Heart right ventricle (tissue), 16 donors: ENCODE measurements at places on chromosomes 1 and 21.

DNA sequence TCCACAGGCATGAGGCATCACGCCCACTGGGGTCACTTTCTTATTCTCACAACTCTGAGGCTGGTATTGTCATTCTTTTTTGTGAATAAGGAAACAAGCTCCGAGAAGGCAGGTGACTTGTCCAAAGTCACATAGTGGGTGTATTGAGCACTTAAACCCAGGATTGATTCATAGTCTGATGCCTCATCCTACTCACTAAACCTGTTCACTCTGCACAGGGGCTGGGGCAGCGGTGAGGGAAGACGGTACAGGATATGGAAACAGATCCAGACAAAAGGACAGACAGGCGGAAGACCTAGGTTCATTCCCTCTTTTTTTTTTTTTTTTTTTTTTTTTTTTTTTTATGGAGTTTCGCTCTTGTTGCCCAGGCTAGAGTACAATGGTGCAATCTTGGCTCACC is 56.6 kb downstream of the NKAIN1 start:
- no peak for DNase-seq

DNA sequence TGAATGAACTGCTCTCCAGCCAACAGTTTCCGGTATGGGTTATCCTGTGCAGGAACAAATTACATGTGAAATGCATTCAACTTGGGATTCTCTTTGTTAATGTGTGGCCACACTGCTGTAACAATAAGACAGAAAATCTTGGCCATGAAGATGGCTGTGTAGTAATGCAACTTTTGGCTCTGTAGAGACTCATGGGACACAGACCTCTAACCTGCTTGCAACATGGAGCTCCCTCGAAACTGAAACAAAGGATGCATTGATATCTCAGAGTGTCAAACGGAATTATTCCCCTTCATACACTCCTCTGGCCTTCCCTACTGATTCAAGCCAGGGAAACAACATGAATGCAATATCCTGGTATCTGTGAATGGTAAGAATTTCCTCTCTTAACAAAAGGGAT is 559.3 kb upstream of the ZRANB2 start:
- no peak for DNase-seq

DNA sequence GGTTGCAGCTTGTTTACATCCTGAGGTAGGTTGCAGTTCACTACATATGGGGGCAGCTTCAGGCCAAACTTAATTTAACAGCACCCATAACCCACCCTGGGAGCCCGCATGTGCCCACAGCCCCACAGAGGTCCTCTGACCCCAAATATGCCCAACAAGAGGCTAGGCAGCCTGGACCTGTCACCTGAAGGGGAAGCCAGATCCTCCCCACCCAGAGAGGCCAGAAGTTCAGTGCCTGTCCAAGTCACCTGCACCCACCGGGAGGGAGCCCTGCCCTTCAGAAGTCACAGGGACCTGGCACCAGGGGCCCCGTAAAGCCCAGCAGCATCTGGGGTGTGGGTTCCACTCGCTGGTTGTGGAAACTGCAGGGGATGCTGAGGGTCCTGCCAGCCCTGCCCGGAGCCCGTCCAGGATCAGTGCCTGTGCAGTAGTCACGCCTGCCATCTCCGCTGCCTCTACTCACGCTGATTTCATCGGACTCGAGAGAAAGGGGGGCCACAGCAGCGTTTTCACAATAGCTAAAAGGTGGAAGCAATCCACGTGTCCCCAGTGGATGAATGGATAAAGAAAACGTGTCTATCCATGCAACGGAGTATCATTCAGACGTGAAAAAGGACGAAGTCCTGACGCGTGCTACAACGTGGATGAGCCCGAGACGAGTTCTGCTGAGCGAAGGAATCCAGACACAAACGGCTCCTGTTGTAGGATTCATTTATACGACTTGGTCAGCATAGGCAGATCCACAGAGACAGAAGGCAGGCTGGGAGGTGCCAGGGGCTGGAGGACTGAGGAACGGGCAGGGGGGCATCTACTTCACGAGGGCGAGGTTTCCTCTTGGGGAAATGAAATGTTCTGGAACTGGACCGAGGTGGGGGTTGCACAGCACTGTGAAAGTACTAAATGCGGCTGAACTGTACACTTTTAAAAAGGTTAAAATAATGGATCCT is 33.9 kb upstream of the COL6A2 start:
- DNase-seq, result no peak

- no peak for DNase-seq
Measured at GRCh38 chr1:7967196-7967595, 5.7 kb downstream of the PARK7 start.

DNA sequence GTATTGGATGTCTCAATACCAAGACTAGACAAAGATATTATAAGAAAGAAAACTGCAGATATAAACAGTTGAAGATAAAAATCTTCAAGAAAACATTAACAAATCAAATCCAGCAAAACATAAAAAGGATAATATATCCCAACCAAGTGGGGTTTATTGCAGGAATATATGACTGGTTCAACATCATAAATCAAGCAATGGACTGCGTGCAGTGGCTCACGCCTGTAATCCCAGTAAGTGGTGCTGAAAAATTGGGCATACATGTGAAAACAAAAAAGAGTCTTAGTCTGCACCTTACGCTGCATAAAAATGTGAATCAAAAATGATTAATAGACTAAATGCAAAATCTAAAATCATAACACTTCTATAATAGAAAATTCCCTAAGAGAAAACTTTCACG is 112.9 kb upstream of the PDE4B start:
- no peak for DNase-seq

DNA sequence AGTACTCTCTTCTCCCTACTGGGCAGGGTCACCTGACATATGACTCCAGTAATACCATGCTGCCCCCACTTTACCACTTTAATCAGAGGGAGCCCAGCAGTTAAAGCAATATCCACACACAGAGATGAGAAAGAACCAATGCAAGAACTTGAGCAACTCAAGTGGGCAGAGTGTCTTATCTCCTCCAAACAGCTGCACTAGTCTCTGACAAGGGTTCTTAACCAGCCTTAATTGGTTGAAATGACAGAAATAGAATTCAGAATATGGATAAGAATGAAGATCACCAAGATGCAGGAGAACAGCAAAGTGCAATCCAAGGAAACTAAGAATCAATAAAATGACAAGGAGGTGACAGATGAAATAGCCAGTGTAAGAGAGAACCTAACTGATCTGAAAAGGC is 91.0 kb downstream of the KCNT2 start:
- no peak for DNase-seq

DNA sequence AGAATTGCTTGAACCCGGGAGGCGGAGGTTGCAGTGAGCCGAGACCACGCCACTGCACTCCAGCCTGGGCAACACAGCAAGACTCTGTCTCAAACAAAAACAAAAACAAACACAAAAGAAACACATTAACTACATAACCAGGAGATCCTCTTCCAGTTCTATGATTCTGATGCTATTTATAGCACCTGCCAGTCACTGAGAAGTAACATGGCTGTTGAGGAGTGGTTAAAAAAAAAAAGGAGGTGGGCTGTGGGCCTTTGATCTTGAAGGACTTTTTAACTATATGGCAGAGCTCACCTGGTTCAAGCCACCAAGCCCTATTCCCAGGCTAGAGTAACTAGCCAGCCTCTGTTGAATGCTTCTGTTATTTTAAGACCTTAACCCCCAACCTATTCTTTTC is 148.8 kb downstream of the ZBTB18 start:
- DNase-seq, result no peak
